Lung microvascular endothelial cell (primary cell): ENCODE measurements at places on chromosomes 5 and 9. TPM values are rescaled to one million over a fixed set of nuclear protein-coding genes. Genes with fewer than 3 reads are reported as not detected.

C9orf153 gene
- under 0.01 TPM in 1 of 2 replicates, not detected in the other for total RNA-seq

DNA sequence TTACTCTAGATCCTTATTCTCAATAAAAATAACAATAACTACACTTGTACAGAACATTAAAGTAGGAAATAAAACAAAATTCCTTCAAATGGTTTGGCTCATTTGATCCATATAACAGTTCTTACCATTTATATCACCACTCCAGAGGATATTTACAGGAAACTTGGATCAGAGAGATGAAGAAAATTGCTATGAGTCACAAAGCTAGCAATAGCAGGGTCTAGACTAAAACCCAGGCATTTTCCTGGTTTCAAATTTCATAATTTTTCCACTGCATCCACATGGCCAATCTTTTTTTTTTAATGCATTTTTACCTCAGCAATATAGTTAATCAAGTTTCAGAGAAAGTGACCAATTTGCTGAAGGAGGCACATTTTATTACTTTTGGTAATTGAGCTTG, 299.2 kb downstream of the ELAVL2 start:
- no peak for DNase-seq

PHYHD1 gene
- 0.20 and 0.22 TPM in 2 replicates for total RNA-seq

GRCh38 chr5:154862766-154863165, 4.3 kb downstream of the CNOT8 start:
- no peak for DNase-seq

SPATA31D4 gene
- not detected in 2 replicates for total RNA-seq
